ENCODE measurements at places on chromosomes 3 and 15.

DNA sequence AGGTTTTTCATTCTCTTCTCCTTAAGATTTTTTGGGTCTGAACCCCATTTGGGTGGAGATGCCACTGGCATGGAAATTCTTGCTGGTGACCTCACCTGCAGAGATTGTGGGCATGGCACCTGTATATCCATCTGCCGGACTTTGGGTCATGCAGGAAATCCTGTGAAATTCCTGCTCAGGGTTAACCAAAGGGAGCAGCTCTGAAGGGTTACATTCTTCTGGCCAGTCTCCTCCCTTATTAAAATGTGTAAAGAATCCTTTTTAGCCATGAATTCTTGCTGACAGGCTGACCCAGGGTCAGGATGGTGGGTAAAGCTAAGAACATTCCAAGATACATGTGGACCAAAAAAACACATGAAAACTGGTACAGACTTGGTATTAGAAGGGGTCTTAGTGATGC is 27.4 kb downstream of the ARHGEF26 start:
- DNase-seq, result no peak

DNA sequence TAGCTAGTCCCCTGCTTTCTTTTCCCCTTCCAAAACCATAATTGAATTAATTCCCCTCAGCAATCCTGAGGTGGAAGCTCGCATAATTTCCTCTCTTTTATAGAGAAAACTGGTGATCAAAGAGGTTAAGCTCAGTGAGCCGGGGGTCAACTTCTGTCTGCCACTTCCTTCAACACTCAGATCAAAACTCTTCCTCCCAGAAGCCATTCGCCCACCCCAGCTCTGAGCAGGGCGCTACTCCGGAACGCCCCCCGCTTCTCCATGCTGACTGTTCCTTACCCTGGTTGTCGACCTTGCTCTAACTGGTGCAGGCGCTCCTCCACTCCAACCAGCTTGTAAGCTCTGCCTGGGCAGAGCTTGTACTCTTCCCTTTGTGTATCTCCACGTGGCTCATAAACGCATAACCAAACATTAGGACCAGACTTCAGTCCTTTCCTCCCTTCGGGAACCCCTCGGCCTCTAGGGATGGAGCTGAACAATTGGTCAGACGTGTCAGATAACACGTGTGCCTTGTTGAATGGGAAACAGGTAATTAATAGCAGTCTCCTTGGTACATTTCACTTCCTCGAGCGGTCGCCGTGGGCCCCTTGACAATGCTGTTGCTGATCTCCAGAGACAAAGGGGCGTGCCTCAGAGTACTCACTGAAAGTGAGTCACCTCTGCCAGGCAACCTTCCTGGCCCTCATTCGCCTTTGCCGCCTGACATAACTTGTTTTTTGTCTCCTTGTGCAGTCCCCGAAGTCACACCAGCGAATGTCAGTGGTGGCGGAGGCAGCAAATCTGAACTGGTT is 71.8 kb downstream of the IL5RA start:
- no peak for DNase-seq

GRCh38 chr15:94877833-94878232 is 646.5 kb downstream of the MCTP2 start:
- no peak for DNase-seq

DNA sequence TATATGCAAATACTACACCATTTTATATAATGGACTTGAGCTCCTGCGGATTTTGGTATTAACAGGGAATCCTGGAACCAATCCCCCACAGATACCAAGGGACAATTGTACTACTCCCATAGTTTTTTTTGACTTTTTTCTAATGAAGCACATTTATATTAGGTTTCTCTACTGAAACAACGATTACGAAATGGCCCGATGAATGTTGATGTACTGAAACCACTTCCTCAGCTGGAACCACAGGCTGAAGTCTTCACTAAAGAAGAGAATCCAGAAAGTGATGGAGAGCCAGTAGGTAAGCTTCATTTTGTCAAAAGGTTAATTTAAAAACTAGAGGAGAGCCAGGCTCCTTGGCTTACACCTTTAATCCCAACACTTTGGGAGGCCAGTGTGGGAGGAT is 121.5 kb upstream of the LRRFIP2 start:
- no peak for DNase-seq

GRCh38 chr3:147843331-147843730 is 434.2 kb downstream of the ZIC1 start:
- no peak for DNase-seq

GRCh38 chr15:82158811-82159210 is 103.7 kb downstream of the EFL1 start:
- DNase-seq, result no peak

- DNase-seq, result peak; percentile 84
These were observed 22.0 kb upstream of the ZCWPW2 start for GRCh38 chr3:28326458-28326926.

GRCh38 chr3:9697892-9698291 is 5.7 kb upstream of the CPNE9 start:
- DNase-seq, result no peak

DNA sequence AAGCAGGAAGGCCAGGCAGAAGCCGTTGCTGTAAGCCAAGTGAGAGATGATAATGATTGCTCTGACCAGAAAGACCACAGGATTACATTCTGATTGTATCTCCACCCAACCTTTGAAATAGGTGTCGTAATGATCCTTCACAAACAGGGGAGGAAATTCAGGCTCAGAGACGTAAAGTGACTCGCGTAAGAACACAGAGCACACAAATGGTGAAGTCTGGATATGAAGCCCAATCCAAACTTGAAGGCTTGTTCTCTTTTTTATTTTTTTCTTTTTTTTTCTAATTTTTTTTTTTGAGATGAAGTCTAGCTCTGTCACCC is 25.3 kb upstream of the PIAS1 start:
- no peak for DNase-seq

DNA sequence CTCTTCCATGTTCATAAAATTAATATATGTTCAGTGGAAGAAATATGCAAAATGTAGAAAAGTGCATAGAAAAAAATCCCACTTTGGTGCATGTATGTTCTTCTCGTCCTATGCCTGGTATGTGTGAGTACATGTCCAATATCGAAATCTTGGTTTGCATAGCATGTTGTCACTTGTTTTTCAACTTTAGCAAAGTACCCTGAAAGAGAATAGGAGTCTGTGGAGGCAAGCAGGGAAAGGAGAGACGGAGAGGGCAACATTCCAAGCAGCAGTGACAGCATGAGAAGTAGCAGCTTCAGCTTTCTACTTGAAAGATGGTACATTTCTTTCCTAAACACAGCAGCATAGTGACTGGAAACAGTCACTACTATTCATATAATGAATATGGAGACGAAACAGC is 56.8 kb upstream of the CACNA2D3 start:
- no peak for DNase-seq

DNA sequence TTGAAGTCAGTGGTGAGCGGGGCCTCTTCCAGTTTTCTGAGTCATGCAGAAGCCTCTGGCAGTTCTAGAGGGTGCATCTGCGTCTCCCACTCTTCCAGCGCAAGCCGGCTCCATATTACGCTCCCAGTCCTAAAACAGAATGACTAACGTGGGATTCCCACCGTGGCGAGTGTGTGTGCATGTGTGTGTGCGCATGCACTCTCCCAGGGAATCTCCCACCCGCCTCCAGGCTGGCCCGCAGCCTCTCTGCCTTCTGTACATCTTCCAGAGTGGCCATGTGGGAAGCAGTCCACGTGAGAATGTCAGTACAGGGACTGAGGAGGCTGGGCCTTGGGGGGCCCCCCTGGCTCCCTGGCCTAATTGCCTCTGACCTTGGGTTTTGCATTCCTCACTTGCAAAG is 87.7 kb downstream of the LSM3 start:
- DNase-seq, result no peak

DNA sequence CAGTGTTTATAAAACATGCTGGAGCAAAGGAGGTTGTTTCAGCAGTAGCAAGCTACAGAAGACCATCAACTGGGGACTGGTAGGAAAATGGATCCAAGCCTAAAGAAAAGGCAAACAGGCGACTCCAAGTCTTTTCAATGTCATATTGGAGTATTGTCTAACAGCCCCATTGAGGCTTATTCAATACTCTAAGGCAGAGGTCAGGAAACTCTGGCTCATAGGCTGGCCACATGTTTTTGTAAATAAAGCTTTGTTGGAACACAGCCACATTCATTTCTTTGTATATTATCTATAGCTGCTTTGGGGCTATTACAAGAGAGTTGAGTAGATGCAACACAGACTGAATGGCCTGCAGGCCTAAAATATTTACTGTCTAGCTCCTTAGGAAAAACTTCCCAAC is 77.5 kb downstream of the RPL22L1 start:
- DNase-seq, result no peak

- DNase-seq, result no peak
These were observed 23.0 kb downstream of the MKRN2 start for GRCh38 chr3:12579905-12580304.

DNA sequence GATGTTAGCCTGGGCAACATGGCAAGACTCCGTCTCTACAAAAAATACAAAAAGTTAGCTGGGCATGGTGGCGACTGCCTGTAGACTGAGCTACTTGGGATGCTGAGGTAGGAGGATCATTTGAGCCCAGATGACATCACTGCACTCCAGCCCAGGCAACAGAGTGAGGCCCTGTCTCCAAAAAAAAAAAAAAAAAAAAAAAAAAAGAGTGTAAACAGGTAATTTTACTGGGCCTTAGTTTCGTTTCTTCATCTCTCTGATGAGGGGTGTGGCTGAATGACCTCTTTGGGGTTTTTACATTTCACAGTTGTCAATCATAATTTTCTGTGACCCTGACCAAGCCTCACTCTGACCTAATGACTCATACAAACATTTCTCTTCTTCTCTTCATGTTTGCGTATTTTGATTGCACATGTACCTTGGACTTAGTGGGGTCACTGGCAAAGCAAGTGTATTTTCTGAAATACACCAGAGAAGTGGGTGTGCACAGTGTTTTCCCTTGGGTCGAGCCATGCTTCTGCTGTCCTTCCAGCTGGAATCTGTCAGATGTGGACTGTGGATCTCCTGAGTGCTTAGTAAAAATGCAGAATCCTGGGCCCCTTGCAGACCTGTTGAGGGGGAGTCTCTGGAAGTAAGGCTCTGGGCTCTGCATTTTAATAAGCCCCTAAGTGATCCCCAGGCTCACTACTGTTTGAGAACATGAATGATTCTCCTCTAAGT is 140.5 kb downstream of the FNDC3B start:
- DNase-seq, result no peak

GRCh38 chr3:52085681-52086282 is 29.4 kb upstream of the DUSP7 start:
- DNase-seq, result no peak

GRCh38 chr3:171236265-171237008 is 209.9 kb upstream of the SLC2A2 start:
- peak; percentile 50 for DNase-seq

DNA sequence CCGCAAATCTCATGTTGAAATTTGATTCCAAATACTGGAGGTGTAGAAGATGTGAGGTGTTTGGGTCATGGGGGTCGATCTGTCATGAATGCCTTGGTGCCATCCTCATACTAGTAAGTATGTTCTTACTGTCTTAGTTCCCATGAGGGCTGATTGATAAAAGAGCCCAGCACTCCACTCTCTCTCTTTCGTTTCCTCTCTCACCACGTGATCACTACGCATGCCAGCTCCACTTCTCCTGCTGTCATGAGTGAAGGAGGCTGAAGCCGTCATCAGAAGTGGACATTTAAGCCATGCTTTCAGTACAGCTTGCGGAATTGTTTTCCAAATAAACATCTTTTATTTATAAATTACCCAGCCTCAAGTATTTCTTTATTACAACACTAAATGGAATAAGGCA is 6.1 kb downstream of the OR5H15 start:
- no peak for DNase-seq

GRCh38 chr3:39750712-39751111 is 58.7 kb upstream of the MYRIP start:
- no peak for DNase-seq

- DNase-seq, result no peak
These were observed 35.2 kb downstream of the ZIC4 start for GRCh38 chr3:147371140-147371539.

DNA sequence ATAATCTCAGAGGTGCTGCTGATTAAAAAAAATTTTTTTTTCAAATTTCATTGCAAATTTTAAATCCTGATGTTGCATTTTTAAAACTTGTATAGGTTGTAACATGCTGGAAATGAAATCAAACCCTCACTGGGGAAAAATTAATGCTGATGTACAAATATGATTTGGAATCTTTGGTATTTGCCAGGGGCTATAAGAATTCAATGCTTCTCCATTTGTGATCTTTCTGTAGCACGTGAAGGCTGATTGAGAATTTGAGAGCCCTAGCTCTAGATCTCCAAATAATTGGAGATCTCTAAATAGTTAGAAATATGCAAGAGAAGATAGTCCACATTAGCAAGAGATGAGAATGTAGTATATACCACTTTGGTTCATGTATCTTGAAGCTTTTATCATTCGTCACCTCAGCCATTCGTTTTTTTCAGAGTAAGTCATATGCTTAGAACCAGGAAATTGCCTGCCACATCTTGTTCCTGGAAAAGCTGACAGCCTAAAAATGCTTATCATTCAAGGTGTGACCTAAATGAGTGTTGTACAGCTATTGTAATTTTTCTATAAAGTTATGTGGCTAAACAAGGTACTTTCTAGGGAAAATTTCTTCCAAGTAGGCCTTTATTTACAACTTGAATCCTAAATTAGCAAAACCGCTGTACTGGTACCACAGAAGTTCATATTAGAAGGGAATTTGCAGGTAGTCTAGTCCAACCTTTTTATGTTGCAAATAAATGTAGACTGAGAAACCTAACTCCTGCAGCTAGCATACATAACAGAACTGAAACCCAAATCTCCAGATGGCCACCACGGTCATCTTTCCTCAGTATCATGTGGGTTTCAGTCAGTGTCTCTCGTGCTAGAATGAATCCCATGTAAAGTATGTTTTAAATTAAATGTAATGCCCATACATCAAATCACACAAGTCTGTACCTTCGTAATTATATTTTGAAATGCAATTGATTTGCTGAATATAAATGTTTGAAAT is 48.5 kb downstream of the FNDC3B start:
- DNase-seq, result peak; percentile 71

GRCh38 chr3:64551697-64552096 is 136.1 kb downstream of the ADAMTS9 start:
- DNase-seq, result no peak

DNA sequence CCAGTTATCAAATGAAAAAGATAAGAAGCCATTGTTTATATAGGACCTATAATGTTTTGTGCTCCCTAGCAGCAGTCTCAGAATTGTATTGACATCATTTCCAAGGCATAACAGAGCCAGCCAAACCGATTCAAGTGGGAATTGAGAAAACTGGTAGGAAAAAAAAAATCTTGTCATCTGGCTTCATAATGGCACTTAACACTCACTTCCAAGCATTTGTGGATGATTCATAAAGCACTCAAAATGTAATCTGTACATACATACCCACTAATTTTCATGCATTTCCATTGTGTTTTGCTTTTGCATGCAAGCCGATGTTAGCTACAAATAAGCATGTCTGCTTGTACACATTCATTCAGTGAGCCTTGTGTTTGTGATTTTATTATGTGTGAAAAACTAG is 18.6 kb upstream of the TRPC1 start:
- DNase-seq, result no peak

DNA sequence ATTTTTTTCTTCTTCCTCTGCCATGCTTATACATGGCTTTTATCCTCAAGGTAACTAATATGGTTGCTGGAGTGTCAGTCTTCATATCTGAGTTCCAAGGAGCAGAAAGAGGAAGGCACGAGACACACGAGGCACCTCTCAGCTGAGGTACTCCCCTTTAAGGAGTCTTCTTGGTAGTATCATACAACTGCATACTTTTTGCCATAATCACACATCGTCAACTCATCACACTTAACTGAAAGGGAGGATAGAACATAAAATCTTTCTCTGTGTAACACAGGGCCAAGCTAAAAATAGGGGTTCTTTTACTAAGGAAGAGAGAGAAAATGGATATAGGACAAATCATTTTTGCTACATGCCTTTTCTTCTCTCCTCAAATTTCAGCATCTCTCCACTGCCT is 104.2 kb downstream of the OXSM start:
- no peak for DNase-seq

Data from activated CD4-positive, alpha-beta T cell treated with anti-CD3 and anti-CD28 coated beads, Interleukin-2, amount 10 ng/mL, durations not matched to agents 24 days and 14 days (primary cell).